ENCODE measurements at places on chromosomes 1 and 21.

- no peaks in the 10 kb centered on the region for H3K27me3 ChIP-seq
- H3K4me1 ChIP-seq = no peaks in the 10 kb centered on the region
- H3K4me3 ChIP-seq = no peak overlapping the region
- no peaks in the 10 kb centered on the region for H3K36me3 ChIP-seq
Measured at GRCh38 chr21:43312751-43313169, 114.2 kb downstream of the SIK1 start.

GRCh38 chr1:157540852-157541251, 11.5 kb downstream of the FCRL5 start:
- no peak overlapping the region for H3K4me3 ChIP-seq
- no peaks in the 10 kb centered on the region for H3K36me3 ChIP-seq
- no peaks in the 10 kb centered on the region for H3K27me3 ChIP-seq
- H3K4me1 ChIP-seq = no peaks in the 10 kb centered on the region
- no peak for DNase-seq

- H3K36me3 ChIP-seq = no peaks in the 10 kb centered on the region
- H3K27me3 ChIP-seq = no peaks in the 10 kb centered on the region
- no peak overlapping the region for H3K27ac ChIP-seq
- no peaks in the 10 kb centered on the region for H3K4me1 ChIP-seq
Measured at GRCh38 chr21:45821315-45821962, 160.1 kb upstream of the COL6A1 start.

- peak overlapping the region; percentile 95 for H3K4me3 ChIP-seq
- no peaks in the 10 kb centered on the region for H3K36me3 ChIP-seq
- H3K4me1 ChIP-seq = peaks cover 35% of the 10 kb centered on the region
- peak; percentile 72 for DNase-seq
- H3K27ac ChIP-seq = peak overlapping the region; percentile 97
Measured at GRCh38 chr1:27602462-27603308, 1.3 kb downstream of the AHDC1 start.

- H3K36me3 ChIP-seq = no peaks in the 10 kb centered on the region
- H3K27ac ChIP-seq = no peak overlapping the region
- no peaks in the 10 kb centered on the region for H3K4me1 ChIP-seq
- no peaks in the 10 kb centered on the region for H3K27me3 ChIP-seq
- no peak for DNase-seq
Measured at GRCh38 chr1:88275259-88275862, 408.7 kb upstream of the PKN2 start.

- peaks cover 21% of the 10 kb centered on the region for H3K4me1 ChIP-seq
- H3K27me3 ChIP-seq = no peaks in the 10 kb centered on the region
- peak within 1 kb of the TSS; percentile 95 for H3K4me3 ChIP-seq
- no peaks in the 10 kb centered on the region for H3K36me3 ChIP-seq
Measured at GRCh38 chr1:26695356-26696118, at the start of gene ARID1A. ARID1A (plus strand) TSS chr1:26696015; CDS start chr1:26696404, 389 bp downstream.

- peak overlapping the region; percentile 70 for H3K4me3 ChIP-seq
- H3K27me3 ChIP-seq = no peaks in the 10 kb centered on the region
- no peak for DNase-seq
- H3K4me1 ChIP-seq = peaks cover 8% of the 10 kb centered on the region
- H3K27ac ChIP-seq = peak overlapping the region; percentile 97
- H3K36me3 ChIP-seq = peaks cover 5% of the 10 kb centered on the region
Measured at GRCh38 chr1:109484519-109484975, 842 bp downstream of the ATXN7L2 start.

DNA sequence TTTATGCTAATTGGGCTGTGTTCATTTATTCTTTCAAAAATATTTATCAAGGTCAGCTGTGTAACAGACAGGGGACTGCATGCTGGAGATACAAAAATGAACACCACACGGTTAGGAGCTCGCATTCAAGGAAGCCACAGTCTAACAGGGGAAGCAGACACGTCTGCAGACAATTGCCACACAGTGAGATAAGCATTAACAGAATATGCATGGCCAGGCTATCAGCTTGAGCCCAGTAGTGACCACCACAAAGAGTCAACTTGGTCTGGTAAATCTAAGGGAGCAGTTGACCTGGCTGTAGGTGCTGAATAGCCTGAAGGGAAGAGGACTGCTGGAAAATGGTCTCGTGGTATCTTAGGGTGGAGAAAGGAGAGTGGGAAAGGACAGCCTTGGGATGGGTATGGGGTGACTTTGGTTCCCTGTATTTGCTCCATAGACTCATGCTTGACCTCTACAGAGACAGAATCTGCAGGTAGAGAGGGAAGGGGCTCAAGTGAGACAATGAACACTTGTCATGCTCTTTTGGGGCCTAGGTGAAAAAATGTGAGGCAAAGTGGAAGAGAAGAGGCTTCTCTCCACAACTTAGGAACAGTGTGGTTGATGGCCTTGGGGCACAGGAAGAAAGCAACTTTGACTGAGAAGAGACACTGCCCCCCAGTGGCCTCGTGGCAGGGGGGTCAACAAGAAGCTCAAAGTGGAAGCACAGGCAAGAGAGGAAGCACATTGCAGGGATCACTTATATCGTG, 7.6 kb upstream of the NPL start:
- H3K27ac ChIP-seq = no peak overlapping the region
- peak; percentile 48 for DNase-seq
- H3K36me3 ChIP-seq = no peaks in the 10 kb centered on the region
- no peak overlapping the region for H3K4me3 ChIP-seq

DNA sequence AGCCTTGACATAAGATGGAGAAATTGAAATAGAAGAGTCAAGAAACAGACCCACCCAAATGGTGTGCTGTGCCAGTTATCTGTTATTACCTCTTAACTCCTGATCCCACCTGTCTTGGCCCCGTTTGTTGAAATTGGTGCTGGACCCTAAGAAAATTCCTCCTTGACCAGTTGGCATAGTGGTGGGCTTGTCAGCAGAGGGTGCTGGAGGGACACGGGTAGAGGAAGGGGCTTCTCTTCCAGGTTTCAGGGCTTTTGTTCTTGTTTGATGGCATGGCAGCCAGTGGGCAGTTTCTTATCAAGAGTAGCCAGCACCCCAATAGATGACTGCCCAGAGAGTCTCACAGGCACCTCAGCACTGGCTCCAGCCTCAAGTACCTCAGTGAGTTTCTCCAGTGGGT, 51.6 kb downstream of the PCBP3 start:
- H3K36me3 ChIP-seq = no peaks in the 10 kb centered on the region
- no peak overlapping the region for H3K4me3 ChIP-seq
- H3K27ac ChIP-seq = no peak overlapping the region
- no peaks in the 10 kb centered on the region for H3K4me1 ChIP-seq
- no peaks in the 10 kb centered on the region for H3K27me3 ChIP-seq
- no peak for DNase-seq

GRCh38 chr1:60763741-60764140, 318.6 kb upstream of the NFIA start:
- no peaks in the 10 kb centered on the region for H3K4me1 ChIP-seq
- DNase-seq = no peak
- H3K27ac ChIP-seq = no peak overlapping the region
- H3K4me3 ChIP-seq = no peak overlapping the region

DNA sequence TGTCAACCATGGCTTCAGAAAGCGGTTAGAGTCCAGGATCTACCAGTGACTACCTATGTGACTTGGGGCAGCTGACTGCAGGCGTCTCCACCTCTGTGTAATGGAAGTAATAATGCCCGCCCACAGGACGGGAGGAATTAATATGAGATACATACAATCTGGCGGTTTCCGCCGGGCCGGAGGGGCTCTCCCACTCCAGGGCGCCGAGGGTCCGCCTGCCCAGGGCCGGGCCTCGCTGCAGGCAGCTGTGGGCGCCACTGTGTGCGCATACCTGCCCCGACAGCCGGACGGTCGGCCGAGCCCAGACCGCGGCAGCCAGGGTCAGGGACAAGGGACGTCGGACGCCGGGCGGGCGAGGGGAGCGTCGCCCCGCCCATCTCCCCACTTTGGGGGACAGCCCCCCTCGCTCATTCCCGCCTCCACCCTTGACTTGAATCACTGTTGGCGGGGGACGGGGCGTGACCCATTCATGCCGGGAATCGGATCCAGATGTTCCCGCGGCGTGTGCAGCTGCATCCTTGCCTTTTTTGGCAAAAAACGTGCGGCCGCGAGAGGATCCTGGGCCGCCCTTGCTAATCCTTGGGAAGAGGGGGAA, 6.0 kb upstream of the SF3A3 start:
- H3K4me1 ChIP-seq = peaks cover 25% of the 10 kb centered on the region
- peak overlapping the region; percentile 95 for H3K27ac ChIP-seq
- H3K27me3 ChIP-seq = no peaks in the 10 kb centered on the region
- peak overlapping the region; percentile 48 for H3K4me3 ChIP-seq

DNA sequence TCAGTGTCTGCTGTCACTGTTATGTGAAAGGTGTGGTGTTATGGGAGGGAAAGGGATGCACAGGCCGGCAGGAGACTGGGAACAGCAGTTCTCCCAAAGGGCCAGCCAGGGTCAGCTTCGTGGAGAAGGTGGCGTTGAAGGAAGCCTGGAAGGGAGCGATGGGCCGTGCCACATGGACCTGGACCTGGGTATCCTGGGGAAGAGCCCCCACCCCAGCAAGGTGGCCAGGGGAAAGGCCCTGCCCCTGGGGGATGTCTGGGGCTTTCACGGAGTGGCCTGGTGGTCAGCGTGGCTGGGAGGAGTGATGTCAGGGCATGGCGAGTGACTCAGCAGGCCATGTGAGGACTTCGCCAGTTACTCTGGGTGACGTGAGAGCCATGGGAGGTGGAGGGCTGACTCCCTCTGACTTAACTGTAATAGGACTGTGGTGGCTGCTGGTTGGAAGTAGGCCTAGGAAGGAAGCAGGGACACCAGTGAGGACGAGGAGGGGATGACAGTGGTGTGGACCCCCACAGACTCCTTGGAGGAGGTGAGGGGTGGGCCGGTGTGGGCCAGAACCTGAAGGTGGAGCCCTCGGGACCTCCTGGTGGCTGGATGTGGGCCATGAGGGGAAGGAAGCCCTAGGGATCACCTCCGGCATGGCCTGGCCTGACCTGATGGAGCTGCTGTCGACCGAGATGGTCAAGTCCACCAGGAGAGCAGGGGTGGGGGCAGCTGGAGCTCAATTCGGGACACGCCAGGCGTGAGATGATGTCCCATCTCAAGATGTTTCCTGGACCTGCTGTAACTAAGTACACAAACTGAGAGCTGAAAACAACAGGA, 54.5 kb downstream of the BACE2 start:
- no peaks in the 10 kb centered on the region for H3K36me3 ChIP-seq
- no peak overlapping the region for H3K27ac ChIP-seq
- no peaks in the 10 kb centered on the region for H3K27me3 ChIP-seq
- no peak overlapping the region for H3K4me3 ChIP-seq

- no peak overlapping the region for H3K4me3 ChIP-seq
- no peaks in the 10 kb centered on the region for H3K36me3 ChIP-seq
- H3K4me1 ChIP-seq = peaks cover 6% of the 10 kb centered on the region
- H3K27ac ChIP-seq = no peak overlapping the region
Measured at GRCh38 chr1:160346958-160347357, 3.8 kb downstream of the NCSTN start.

DNA sequence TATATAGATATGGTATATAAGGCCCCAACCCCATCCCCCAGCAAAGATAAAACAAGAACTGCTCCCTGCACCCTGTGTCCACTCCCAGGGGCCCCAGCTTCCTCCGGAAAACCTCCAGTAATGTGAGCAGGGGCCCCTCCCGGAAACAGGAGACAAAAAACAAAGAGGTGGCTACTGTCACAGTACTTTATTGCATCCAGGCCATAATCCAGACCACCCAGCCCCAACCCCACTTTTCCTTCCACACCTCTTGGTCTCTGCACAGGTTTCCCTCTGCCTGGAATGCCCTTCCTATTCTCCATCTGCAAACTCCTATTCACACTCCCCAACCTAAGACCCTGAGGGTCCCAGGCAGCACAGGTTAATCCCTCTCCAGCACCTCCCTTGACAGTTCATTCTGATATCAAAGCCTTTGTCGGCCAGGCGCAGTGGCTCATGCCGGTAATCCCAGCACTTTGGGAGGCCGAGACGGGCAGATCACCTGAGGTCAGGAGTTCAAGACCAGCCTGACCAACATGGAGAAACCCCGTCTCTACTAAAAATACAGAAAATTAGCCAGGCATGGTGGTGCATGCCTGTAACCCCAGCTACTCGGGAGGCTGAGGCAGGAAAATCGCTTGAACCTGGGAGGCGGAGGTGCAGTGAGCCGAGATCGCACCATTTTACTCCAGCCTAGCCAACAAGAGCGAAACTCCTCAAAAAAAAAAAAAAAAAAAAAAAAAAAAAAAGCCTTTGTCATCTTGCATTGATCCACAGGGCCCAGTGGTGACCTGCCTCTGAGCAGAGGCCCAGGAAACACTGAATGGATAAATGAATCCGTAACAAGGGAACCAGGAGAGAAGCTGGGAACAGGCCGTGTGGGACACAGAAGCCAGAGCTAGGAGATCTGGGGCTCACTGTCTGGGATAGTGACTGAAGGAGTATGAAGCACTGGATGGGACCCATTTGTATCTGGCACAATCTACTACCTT, 2.3 kb upstream of the AUNIP start:
- no peak for DNase-seq
- no peaks in the 10 kb centered on the region for H3K36me3 ChIP-seq
- peaks cover 4% of the 10 kb centered on the region for H3K4me1 ChIP-seq
- H3K4me3 ChIP-seq = no peak overlapping the region
- H3K27ac ChIP-seq = peak overlapping the region; percentile 29

- DNase-seq = no peak
- H3K27me3 ChIP-seq = no peaks in the 10 kb centered on the region
- H3K27ac ChIP-seq = no peak overlapping the region
- H3K36me3 ChIP-seq = no peaks in the 10 kb centered on the region
Measured at GRCh38 chr1:58059789-58060188, 486.7 kb downstream of the OMA1 start.

- no peak overlapping the region for H3K27ac ChIP-seq
- DNase-seq = no peak
- H3K27me3 ChIP-seq = no peaks in the 10 kb centered on the region
Measured at GRCh38 chr1:1403653-1404052, 3.4 kb downstream of the MRPL20 start.

DNA sequence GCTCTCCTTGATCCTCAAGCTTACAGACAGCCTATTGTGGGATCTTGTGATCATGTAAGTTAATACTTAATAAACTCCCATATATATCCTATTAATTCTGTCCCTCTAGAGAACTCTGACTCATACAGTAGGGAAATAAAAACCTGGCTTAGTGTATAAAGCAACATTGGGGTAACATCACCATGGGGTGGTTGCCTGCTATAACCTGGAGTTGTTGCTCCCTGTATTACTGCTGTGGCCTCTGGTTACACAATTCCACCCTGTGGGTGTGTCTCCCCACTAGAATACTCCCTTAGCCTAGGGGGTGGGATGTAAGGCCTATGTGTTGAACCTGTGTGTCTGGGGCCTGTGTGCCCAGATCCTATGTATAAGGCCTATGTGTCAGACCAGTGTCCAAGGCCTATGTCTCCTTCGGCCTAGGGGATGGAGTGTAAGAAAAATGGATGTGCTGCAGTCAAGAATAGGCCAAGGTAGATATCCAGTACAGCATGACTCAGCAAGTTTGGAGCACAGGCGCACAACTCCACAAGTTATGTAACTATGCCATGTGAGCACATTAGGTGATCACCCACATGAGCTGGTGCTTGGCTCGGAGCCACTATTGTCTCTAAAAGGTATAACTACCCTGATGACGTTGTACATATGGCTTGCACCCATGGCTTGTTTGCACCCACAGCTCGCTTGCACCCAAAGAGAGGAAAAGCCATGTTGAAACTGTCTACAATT, 96.8 kb upstream of the C1orf21 start:
- no peak overlapping the region for H3K27ac ChIP-seq
- H3K4me3 ChIP-seq = no peak overlapping the region
- no peaks in the 10 kb centered on the region for H3K4me1 ChIP-seq

- peaks cover 12% of the 10 kb centered on the region for H3K4me1 ChIP-seq
- H3K4me3 ChIP-seq = peak overlapping the region; percentile 50
- peak overlapping the region; percentile 87 for H3K27ac ChIP-seq
- DNase-seq = no peak
- no peaks in the 10 kb centered on the region for H3K27me3 ChIP-seq
Measured at GRCh38 chr1:207958376-207959139, 47.6 kb upstream of the CD34 start.

All from breast epithelium (tissue), 4 donors.